ENCODE measurements at places on chromosomes 5 and 9.

DNA sequence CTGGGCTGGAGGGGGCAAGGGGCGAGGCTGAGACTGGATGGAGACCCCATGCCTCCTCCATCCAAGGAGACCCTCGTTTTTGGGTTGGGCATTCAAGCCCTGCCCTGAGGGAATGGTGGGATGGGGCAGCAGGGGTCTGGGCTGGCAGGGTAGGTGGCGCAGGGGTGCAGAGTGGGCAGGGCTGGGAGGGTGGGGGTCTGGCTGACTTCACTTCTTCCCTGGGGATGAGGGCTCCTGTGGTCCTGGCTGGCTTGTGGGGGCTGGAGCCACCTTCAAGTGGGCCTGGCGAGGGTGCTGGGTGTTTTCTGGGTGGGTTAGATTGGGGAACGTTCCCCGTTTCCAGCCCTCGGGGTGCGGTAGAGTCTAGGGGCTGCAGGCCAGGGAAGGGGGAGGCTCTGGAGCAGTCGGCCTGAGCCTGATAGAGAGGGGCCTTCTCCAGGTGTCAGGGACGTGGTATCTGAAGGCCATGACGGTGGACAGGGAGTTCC lies 412 bp downstream of the LCN1 start:
- DNase-seq: no peak

DNA sequence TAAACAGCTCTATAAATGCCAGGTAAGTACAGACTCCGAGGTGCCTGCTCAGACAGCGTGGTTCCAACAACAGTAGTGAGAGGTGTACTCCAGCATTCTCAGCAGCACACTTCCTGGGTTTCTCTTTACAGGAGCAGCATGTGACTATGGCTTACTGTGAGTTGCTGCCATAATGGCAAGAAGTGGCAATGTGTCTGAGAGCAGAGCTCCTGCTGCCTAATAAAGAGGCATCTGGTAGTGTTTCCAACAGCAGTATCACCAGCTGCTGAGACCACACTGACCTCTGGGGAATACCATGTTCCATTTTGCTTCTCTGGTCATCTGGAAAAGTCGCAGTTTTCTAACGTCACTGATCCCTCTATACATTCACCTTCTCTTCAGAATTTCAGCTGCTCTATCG lies 398.2 kb downstream of the SLCO4C1 start:
- DNase-seq: peak; percentile 55

DNA sequence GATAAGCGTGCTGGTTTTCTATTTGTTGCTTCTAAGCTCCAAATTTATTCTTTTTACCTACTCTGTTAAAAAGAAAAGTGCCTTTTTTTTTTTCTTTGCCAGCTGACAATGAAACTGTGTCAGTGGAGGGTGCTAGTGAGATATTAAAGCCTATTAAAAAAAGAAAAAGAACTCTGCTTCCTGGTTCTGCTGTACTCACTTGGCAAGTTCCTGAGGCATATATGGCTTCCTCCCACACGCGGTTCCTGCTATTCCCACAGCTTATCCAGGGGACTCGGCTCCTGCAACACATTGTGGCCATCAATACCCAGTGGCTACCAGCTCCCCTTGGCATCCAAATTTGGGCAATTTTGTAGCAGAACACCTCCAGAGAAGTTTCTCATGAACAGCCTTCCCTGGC lies 1977.7 kb upstream of the CDH9 start:
- DNase-seq: peak; percentile 19

DNA sequence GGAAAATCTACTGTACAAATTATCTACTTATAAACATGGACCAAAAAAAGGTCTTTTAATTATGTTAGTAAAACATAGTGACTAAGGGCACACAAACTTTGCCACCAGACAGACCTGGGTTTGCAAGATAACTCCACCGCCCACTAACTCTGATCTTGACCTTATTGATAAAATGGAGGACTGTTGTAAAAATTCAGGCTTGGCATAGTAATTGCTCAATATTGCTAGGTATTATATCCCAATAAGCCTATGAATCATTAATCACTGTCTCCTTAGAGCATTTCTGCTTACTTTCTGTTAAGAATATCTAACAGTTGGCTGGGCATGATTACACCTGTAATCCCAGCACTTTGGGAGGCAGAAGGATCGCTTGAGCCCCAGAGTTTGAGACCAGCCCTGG lies 3.8 kb downstream of the C9orf40 start:
- DNase-seq: no peak

GRCh38 chr9:104970271-104970987 lies 42.5 kb upstream of the ABCA1 start:
- DNase-seq: no peak

DNA sequence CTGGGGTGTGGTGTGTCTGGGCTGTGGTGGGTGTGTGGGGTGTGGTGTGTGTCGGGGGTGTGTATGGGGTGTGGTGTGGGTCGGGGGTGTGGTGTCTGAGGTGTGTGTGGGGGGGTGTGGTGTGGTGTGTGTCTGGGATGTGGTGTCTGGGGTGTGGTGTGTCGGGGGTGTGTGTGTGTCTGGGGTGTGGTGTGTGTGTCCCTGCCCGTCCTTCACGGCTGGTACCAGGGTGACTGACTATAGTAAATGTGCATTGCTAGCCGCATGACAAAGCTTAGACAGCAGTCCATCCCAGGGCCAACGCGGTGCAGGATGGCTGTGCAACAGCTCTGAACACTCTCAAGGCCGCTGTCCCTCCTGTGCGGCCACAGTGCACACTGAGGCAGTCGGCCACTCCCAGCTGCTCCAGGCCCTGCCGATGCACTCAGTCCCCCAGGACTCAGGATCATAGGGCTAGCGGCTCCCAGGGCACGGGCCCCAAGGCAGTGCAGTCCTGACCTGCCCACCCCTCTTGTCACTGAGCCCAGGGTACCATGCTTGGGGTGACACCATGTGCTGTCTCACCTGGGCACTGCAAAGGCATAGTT lies 54.0 kb downstream of the SECISBP2 start:
- no peak for DNase-seq

DNA sequence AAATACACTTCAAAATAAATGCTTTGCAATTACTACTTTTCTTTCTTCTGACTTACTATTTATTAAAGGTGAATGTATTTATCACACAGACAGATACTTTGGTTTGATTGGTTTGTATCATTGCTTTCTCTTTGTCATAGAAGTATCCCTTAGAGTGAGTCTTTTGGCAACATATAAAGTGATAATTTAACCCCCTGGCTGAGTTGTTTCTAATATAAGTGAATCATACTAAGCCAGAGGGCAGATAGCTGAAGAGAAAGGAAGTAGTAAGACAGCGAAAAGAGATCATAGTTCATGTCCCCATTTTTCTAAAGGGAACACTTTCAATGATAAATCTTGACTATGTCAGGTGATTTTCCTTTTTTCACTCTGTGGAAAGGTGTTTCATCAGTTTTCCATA lies 38.6 kb downstream of the CAMK4 start:
- no peak for DNase-seq

GRCh38 chr9:18676525-18676924 lies 202.6 kb downstream of the ADAMTSL1 start:
- DNase-seq: no peak

DNA sequence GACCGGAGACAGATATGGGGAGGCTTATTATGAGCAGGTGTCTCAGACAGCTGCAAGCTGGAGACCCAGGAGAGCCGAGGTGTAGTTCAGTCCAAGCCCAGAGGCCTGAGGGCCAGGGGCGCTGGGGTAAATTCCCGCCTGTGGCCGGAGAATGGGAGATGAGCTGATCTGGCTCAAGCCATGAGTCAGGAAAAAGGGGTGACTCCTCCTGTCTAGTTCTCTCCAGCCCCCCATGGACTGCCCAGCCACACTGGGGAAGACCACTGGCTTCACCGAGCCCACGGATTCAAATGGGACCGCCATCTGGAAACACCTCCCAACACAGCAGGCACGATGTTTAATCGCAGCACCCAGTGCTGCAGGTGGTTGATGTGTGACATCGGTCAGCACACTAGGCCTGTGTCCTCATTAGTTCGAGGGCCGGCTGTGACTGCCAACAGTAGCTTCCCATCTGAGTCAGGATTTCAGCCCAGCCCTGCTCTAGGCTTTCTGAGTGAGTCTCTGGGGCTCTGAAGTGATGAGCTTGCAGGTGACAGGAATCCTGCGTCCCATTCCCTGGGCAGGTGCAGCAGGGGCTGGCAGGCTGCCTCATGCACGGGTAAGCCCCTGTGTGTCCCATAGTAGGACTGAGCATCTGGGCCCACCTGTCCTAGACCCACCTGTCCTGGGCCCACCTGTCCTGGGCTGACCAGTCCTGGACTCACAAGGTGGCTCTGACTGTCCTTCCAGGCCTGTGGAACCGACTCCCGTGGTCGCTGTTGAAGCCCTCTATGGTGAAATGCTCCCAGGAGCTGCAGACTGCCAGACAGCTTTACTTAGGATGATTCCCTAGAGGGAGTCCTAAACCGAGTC lies 49.7 kb downstream of the AHRR start:
- DNase-seq: no peak

DNA sequence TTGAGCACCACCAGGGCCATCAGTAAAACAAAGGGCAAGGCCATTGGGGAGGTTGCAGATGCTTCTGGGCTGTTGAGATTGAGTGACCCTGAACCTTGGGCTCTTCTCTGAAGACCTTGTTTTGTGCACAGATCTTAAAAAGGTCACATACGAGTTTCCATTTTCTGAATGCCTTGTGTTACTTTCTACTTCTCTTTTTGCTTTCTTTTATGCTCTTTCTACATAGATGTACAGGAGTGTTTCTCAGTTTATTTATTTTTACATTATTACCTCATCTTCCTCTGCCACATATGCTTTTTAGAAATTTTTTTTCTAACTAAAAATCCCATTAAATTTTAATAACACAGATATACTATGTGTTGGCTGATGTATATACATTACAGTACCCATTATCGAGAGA lies at the start of gene IFNA5:
Gene IFNA5 (minus strand): TSS at position 101 of the 400 bp plus-strand sequence. CDS start 57 bp downstream, at position 44.
- no peak for DNase-seq

DNA sequence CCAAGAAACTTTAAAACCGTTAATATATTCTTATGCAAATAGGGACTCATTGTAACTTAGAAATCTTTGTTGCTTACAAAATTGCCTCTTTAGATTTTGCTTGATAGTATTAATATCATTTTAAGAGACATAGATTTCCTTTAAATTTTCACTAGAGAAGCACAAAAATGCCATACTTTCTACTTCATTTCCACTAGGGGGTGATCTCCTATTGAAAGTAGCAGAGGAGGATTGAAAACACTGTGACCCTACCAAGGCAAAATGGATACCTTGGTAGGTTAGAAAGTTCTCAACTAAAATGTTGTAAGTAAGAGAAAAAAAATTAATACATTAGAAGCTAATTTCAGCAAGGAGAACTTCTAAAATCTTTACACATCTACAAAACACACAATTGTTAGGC lies 204.9 kb downstream of the CHSY3 start:
- DNase-seq: peak; percentile 67

GRCh38 chr5:166992874-166993722 lies 1298.3 kb upstream of the WWC1 start:
- no peak for DNase-seq

DNA sequence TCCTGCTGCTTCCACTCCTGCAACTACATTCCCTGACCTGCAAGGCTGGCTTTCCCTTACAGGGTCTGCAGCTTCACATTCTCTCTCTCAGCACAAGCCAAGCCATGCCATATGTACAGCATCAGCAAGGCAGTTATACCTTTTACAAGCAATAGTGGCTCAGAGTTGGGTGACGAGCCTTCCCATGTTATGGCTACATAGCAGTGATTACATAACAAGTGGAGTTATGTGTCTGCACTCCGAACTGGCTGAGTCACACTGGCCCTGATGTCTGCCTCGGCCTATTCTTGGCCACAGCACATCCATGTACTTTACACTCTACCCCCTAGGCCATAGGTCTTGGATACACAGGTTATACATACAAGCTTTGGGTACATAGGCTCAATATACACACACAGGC lies 52.0 kb upstream of the SNCAIP start:
- peak; percentile 71 for DNase-seq

DNA sequence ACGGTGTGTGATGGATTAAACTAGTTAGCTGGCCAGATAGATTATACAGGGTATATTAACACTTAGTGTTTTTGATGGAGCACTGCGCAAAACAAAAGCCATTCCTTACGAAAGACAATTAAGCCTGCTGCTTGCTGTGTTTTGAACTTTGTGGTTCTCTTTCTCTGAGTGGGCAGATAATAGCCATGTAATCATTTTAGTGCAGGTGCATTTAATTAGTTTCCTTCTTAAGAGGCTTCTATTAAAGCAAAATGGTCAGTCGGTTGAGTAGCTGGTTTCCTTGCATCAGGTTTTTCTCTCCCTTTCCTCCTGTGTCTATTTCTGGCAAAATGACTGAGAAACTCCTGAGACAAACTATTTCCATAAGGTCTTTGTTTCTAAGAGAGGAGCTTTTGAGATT lies 512.5 kb downstream of the DMAC1 start:
- DNase-seq: no peak

DNA sequence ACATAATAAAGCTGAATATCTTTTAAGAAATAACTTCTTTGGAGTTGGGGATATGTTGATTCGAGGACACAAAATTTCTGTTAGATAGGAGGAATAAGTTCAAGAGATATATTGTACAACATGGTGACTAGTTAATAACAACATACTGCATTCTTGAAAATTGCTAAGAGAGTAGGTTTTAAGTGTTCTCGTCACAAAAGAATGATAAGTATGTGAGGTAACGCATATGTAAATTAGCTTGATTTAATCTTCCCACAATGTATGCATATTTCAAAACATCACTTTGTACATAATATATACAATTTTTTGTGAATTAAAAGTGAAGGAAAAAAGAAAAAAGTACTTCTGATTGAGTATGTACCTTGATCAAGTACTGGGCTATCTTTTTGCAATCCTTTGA lies 428.0 kb upstream of the TRPC7 start:
- DNase-seq: no peak

- DNase-seq: no peak
Measured at GRCh38 chr5:80139466-80139972, 104.4 kb downstream of the THBS4 start.

DNA sequence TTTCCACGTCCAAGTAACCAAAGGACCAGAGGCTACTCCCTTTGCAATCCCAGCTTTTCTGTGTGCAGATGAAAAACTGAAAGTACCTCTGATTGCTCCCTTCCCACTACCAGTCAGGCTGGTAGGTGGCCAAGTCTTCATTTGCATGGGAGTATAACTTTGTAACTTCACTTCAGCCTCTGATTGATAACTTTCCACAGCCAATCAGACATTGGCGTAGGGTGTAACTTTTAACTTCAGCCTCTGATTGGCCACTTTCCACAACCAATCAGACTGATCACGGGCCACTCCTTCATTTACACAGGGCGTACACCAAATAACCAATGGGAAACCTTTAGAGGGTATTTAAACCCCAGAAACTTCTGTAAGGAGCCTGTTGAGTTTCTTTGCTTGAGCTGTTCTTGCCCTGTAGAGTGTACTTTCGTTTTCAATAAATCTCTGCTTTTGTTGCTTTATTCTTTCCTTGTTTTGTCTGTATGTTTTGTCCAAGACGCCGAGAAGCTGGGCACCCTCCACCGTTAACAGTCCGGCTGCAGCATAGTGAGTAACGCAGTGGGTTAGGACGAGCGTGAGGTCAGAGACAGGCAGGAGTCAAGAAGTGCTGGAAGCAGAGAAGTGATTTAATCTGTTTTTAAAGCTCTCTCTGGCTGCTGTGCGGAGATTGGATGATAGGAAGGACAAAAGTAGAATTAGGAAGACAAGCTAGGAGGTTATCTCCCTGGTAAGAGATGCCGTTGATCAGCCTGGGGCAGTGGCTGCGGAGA lies 3.5 kb upstream of the EXOSC2 start:
- DNase-seq: peak; percentile 98

Measured in H4 (cell line).